Kidney epithelial cell (primary cell): ENCODE measurements at places on chromosomes 3 and 15. TPM values are rescaled to one million over a fixed set of nuclear protein-coding genes. Genes with fewer than 3 reads are reported as not detected.

PCBP4 gene
- 123 and 144 TPM in 2 replicates for total RNA-seq

SNRPN gene
- 201 and 206 TPM in 2 replicates for total RNA-seq

EFL1 gene
- 21.3 and 21.8 TPM in 2 replicates for total RNA-seq

FAM107A gene
- total RNA-seq = 0.63 TPM in 1 of 2 replicates, not detected in the other

GOLGA6L7 gene
- not detected in 2 replicates for total RNA-seq

DUOX2 gene
- total RNA-seq = 0.08 and 0.14 TPM in 2 replicates

ST3GAL6 gene
- 1.2 and 2.1 TPM in 2 replicates for total RNA-seq

POLG gene
- 59.1 and 72.2 TPM in 2 replicates for total RNA-seq

LRRN1 gene
- 19.7 and 26.8 TPM in 2 replicates for total RNA-seq

IP6K1 gene
- 37.7 and 39.8 TPM in 2 replicates for total RNA-seq

ARF4 gene
- 208 TPM in 2 replicates for total RNA-seq

ARNT2 gene
- 21.6 and 22.9 TPM in 2 replicates for total RNA-seq

ZNF35 gene
- 14.2 and 21.2 TPM in 2 replicates for total RNA-seq

GOLGA8J gene
- total RNA-seq = not detected in 2 replicates

C3orf70 gene
- 0.50 and 1.5 TPM in 2 replicates for total RNA-seq

KLHL40 gene
- not detected in 2 replicates for total RNA-seq

RASGRP1 gene
- 3.1 TPM in 2 replicates for total RNA-seq

GYG1 gene
- total RNA-seq = 32.7 and 41.1 TPM in 2 replicates

CFAP91 gene
- 3.3 and 7.1 TPM in 2 replicates for total RNA-seq

UBA5 gene
- 20.6 and 37.3 TPM in 2 replicates for total RNA-seq

GOLGA8G gene
- total RNA-seq = not detected in 2 replicates

CNTN3 gene
- total RNA-seq = 2.0 and 2.6 TPM in 2 replicates

TTC21A gene
- 2.3 and 6.7 TPM in 2 replicates for total RNA-seq

LINGO1 gene
- total RNA-seq = 1.2 and 4.8 TPM in 2 replicates

APBA2 gene
- 51.4 and 54.6 TPM in 2 replicates for total RNA-seq

SLCO2A1 gene
- total RNA-seq = 2.5 and 3.6 TPM in 2 replicates

C2CD4A gene
- total RNA-seq = 0.25 and 0.75 TPM in 2 replicates

CHCHD4 gene
- 18.4 and 20.7 TPM in 2 replicates for total RNA-seq

DCLK3 gene
- total RNA-seq = under 0.01 and 0.04 TPM in 2 replicates

TNNC1 gene
- 1.4 and 5.7 TPM in 2 replicates for total RNA-seq

APH1B gene
- total RNA-seq = 10.2 and 12.1 TPM in 2 replicates

TLR9 gene
- not detected in 2 replicates for total RNA-seq

EPHA3 gene
- 0.04 and 0.07 TPM in 2 replicates for total RNA-seq

CYP8B1 gene
- total RNA-seq = not detected in 2 replicates

CCR9 gene
- total RNA-seq = not detected in 2 replicates

SH2D7 gene
- total RNA-seq = not detected in 2 replicates

CLEC3B gene
- total RNA-seq = not detected in 2 replicates

ZNF860 gene
- total RNA-seq = 1.3 and 2.2 TPM in 2 replicates
